ENCODE measurements at places on chromosomes 11 and 22. TPM values are rescaled to one million over a fixed set of nuclear protein-coding genes. Genes with fewer than 3 reads are reported as not detected.
A peak's percentile ranks its signal among the peaks of the same experiment; 100 is the strongest.

DNA sequence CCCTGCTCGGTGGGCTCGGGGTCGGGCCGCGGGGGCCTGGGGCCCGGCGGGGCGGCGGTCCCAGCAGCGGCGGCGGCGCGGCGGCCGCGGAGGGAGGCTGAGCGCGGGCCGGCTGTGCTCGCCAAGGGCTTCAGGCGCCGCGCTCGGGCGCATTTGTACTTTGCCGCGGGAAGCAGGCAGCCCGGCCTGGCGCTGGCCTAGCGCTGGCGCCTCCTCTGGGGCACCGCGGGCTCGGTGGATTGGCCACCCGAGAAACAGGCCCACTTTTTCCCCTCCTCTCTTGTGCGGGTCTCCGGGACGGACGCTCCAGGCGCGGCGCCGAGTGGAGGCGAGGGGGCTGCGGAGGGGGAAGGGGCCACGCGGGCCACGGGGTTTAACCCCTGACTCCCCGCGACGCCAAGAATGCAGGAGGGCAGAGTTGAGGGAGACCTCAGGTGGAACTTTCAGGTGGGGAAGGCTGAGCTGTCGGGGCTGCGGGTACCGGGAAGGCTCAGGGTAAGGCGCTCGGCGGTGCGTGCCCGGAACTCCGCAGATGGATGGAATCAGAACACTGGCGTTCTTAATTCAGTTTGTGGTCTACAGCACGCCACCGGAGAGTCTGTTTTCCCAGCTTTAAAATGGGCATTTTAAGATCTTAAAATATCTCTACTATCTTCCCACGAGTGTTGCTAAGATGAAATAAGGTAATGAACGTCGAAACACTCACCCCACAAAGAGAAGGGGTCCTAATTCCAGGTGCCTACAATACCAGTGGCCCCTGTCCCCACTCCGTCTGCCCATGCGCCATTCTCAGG, at the start of gene CHRDL2:
CHRDL2 (minus strand) TSS at position 126 of the 794 bp plus-strand sequence. CDS start 538 bp downstream, outside the sequence.
- no peak for DNase-seq

XKR3 gene
- not detected for total RNA-seq

GRCh38 chr11:10438458-10438857, 16.6 kb upstream of the AMPD3 start:
- DNase-seq = no peak

AHNAK gene
- 1,312 TPM for total RNA-seq

DNA sequence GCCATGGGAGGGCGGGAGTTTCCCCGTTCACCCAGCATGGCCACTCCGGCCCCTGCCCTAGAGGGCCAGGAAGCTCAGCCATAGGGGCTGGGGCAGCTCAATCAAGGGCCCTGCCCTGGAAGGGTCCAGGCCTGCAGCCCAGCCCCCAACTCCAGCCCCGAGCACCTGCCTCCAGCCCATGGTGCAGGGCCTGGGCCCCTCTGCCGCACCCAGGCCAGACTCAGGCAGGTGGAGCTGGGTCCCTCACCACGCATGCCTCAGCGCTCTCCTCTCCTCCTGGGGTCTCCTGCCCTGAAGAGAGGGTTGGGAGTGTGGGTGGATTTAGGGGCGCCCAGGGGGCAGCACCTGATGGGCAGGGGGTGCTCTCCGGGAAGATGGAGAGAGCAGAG, 13.1 kb downstream of the MLC1 start:
- DNase-seq = no peak

DNA sequence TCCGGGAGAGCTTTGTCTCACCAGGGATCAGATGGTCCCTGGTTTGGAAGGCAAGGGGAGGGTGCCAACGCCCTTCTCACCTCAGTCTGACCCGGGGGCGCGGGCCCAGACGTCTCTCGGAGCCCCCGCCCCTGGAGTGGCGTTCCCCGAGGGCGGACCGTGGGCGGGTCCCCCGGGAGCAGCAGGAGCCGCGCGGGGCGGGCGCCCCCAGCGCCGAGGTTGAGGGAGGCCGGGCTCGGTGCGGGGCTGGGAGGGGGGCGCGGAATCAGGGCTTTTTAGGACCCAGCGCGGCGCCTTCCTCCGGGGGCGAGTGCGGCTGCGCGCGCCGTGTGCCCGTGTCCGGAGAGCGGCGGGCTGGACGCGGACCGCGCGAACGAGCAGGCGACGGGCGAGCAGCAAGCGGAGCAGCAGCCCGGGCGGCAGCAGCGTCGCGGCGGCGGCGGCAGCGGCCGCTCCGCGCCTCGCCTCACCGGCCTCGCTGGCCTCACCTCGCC, at the start of gene KCNC1:
KCNC1 (plus strand) TSS at position 364 of the 494 bp plus-strand sequence. CDS start 1,222 bp downstream, outside the sequence.
- DNase-seq = peak; percentile 17

PLAAT2 gene
- not detected for total RNA-seq
